ENCODE measurements at places on chromosomes 2 and 18.

DNA sequence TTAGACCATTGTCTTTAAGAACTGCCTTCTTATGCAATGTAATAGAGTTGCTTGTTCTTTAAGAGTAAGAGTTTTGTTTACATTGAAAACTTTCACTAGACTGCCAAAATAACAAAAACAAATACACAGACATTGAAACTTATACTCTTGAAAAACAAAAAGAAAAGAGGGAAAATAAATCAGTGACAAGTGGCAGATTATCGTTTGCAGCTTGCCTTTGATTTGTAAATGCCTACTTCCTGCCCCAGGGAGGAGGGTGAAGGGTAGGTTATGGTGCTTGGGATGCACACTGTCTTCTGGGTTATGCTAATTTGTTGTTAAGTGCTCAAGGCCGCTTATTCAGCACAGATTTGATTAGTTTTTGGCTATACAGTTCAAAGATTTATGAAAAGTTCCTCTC lies 198.7 kb downstream of the TGIF1 start:
- no peak for DNase-seq

DNA sequence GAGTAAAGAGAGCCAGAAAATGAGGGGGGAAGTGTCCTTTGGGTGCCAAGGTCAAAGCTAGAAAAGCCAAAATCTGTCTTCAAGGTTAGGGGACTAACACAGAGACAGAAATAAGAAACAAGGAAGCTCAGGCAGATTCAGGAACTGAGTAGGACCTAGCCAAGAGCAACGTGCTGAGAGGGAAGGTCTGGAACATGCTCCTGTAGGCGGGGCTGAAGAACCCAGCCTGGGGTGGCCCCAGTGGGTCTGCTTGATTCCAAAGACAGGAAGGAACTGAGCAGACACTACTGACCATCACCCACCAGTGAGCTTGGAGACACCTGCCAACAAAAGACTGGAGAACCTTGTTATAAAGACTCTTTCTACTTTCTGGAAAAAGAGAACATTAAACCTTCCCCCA lies 105.1 kb downstream of the SP3 start:
- DNase-seq: no peak

DNA sequence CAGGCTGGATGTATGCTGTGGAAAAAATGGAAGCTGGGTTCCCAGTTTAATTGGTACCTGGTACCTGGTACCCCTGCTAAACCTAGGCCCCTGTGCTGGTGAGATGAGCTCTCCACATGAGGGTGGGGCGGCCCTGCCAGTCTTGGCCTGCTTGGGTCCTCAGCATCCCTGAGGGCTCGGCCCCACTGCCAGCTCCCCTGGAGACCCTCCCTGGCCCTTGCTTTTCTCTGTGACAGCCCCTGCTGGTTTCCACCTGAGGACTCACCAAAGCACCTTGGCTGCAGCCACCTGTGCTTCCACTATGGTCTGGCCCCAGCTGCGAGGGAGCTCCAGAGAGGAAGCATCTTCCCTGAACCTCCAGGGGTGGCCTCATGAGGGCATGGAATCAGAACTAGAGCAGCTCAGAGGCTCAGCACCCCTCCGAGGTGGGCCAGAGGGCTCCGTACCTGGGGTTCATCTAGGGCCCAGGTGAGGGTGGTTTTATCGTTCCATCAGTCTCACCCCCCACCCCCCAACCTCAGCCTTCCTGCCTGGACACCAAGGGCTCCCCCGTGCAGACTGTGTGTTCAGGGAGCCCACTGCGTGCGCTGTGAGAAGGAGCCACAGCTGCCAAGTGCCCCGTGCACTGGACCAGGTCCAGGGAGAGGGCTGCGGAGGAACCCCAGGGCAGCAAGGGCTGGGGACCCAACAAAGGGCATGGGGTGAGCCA lies 23.7 kb upstream of the HDAC4 start:
- DNase-seq: no peak

GRCh38 chr2:209114588-209115240 lies 309.1 kb upstream of the MAP2 start:
- no peak for DNase-seq

- no peak for DNase-seq
Measured at GRCh38 chr2:150557020-150557600, 69.6 kb upstream of the RND3 start.

DNA sequence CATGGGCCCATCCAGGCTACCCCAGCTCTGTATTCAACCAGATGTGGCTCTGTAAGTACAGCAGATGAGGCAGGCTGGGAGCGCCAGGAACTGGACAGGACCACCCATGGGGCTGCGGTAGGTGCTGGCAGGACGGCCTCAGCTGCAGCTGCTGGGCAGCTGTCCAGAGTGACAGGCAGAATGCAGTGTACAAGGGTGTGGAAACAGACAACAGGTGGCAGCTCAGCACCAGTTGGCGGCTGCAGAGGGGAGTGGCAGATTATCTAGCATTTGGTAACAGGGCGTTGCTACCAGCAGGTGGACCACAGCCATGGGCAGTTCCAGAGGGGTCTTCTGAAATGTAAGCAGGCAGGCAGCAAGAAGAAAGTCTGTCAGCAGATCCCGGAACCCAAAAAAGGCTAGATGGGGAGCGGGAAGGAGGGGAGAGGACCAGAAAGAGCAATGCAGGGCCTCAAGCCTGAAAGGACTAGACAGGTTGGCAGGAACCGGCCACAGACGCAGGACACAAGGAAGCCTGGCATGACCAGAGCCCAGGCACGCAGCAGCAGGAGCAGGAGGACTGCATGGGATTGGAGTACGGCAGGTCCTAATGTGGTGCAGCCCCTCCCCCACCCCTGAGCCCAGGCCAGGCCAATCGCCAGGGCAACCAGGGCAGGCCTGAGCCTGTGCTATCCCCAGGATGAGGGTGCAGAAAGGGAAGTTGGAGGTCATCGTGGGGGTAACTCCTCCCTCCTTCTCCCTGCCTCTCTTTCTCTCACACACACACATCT lies 24.7 kb downstream of the PKDCC start:
- DNase-seq: no peak

GRCh38 chr2:238173692-238174091 lies 14.9 kb downstream of the ERFE start:
- no peak for DNase-seq

DNA sequence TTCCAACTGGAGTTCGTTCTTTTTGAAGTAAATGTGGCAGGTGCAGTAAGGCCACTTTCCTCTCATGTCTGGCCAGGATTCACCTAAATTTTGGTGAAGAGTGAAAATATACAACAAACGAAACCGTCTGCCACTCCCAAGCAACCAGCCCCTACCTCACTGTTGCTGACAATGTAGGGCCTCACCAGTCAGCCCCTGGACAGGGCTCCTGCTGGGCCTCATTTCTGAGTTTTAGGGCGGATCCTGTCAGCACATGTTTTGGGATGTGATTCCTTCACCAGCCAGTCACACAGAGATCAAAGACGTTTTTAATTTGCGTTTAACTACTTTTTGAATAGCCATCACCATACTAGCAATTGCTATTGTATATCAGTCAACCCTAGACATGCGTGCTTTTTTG lies 185.0 kb downstream of the WDR7 start:
- no peak for DNase-seq

DNA sequence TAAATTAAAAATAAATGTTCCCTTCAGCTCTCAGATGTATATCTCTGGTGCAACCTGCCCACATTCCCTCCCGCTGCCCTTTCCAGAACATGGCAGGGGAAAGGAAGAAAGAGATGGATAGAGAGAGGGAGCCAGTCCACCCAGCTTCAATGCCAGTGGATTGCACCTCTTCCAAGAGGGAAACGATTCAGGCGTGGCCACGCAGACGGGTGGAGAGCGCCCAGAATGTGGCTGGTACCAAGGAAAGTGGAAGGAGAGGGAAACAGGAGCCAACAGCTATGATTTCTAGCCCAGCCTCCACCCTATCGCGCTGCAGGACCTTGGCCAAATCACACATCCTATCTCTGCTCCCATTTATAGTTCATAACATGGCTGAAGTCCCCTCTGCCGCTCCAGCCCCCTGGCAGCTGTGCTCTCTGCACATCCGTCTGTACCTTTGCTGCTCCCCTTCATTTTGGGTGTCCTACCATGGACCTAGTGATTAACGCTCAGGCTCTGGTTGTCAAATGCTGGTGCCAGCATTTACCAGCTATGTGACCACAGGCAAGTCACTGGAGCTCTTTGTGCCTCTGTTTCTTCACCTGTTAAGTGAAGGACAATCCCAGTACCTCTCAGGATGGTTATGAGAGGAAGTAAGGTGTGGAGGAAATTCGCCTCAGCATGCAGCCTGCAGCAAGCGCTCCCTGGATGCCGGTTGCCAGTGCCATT lies 66.5 kb downstream of the SFXN5 start:
- no peak for DNase-seq

DNA sequence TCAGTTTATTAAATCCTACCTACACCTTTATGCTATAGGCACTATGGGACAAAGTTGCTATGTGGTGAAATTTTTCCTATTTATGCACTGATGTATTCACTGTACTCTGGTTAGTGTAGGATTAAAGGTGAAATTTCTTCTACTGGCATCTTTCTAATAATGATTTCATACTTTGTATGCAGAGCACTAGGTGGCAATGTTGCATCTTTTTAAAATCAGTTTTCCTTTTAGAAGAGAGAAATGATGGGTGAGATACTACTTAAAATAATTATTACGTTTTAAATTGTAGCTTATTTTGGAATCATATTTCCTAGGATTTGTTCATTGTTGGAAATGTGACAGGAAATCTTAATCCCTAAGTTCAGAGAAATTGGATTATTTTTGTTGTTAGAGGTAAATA lies 150.9 kb downstream of the CD8B2 start:
- no peak for DNase-seq

DNA sequence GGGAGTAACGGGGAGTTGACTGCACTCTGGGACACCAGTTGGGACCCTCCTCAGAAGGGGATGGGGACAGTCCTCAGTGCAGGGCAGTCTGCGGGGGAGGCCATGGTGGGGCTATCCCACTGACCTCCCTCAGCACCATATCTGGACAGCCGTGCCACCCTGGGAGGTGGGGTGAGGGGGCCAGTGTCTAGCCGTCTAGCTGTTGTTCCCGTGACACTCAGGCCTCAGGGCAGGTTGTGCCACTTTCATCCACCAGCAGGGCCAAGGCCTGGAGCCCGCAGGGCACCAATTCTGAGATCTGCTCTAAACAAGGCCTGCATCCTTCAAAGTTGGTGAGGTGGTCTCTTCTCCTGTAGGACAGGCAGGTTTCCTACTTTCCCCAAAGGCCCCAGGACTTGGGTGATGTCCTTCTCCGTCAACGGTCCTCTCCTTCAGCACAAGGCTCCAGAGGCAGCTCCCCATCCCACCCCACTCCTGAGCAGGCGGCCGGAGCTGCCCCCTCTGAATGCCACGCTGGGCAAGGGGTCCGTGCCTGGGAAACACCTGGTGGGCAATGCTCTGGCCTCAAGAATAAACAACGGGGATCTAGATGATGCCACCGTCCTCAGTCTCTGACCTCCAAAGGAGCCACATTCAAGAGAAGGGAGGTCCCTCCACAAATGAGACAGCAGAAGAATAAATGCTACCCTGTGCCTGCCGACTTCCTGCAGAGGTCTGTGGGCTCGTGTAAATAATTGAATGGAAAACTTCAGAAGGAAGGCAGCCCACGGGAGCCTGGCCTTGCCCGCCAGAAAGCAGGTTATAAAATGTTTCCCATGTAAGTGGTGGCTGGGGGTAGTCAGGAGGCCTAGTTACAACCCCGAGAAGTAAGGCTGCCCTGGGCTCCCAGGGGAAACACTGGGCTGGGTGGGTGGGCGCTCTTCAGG lies 42.8 kb upstream of the PTMA start:
- no peak for DNase-seq

DNA sequence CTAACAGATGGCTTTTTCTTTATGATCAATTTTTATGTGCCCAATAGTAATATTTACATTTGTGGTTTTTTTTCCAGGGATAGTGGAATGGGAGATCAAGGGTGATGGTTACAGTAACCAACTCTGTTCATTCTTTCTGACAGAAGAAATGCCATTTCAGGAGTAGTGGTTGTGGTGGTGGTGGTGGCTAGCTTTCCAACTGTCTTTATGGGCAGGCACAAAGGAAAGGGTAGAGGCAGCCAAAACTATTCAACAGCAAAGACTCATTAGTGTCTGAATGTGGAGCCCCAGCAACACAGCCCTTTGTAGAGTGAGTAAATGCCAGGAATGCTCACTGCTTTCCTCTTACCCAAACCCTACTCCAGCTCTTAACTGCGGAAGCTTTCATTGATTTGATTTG lies 227.7 kb downstream of the RND3 start:
- DNase-seq: no peak

DNA sequence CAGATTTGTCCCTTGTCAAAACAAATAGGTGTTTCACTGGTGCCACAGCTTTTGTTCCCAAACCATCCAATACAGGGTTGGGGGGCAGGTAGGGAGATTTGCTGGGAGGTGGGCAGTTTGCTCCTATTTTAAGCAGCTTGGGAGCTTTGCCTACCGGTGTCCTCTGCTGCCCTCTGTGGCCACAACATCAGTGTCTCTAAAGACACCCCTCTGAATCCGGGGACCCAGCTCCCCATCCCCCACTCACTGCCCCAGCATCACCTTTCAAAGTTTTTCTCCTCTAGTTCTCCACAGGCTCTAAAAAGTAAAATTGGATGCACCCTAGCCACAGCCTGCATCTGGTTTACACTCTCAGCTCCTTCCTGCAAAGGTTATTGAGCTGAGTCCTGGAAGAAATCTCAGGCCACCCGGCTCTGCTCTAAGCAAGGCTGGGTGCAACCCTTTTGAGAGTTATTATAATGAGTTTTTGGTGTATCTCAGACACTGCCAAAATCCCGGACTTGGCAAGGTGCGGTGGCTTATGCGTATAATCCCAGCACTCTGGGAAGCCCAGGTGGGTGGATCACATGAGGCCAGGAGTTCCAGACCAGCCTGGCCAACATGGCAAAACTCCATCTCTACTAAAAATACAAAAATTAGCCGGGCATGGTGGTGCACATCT lies 2.9 kb upstream of the EPAS1 start:
- DNase-seq: peak; percentile 55

DNA sequence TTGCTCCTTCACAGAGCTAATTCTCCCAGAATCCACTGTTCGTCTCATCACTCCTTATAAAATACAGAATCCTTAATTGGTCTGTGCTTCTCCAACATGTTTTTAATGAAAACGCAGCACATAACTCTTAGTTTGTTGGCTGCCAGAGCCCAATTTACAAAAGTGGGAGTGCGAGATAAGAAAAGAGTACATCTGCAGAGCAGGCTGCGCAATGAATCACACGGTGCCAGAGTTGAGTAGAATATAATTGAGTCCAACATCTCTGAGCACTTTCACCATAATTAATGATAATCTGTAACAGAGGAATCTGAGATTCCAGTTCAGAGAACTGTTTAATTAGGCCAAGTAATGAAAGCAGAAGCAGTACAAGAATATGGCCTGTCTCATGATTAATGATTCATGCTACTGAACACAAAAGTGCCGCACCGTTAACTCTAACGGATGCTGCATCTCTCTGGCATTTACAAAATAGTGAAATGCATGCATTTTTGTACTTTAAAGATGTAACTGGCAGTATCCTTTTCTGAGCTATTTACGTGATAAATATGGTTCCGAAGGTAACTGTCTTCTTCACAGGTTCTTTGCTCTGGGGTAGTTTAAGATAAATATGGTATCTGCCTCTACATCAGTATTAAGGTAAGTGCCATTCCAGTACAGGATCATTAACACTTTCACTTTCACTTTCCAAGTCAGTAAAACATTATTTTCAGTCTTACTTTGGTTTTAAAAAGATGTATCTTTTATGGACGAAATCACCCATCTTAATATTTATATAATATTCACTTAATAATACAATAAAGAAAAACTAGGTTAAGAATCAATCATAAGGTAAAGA lies 785.6 kb downstream of the NR4A2 start:
- DNase-seq: no peak
